Cardiac muscle cell (in vitro differentiated cells and primary cell): ENCODE measurements at places on chromosomes 2 and 18. TPM values are rescaled to one million over a fixed set of nuclear protein-coding genes. Genes with fewer than 3 reads are reported as not detected.
A peak's percentile ranks its signal among the peaks of the same experiment; 100 is the strongest.

The MATN3 gene
- total RNA-seq: 1.3 and 3.8 TPM in 2 replicates

DNA sequence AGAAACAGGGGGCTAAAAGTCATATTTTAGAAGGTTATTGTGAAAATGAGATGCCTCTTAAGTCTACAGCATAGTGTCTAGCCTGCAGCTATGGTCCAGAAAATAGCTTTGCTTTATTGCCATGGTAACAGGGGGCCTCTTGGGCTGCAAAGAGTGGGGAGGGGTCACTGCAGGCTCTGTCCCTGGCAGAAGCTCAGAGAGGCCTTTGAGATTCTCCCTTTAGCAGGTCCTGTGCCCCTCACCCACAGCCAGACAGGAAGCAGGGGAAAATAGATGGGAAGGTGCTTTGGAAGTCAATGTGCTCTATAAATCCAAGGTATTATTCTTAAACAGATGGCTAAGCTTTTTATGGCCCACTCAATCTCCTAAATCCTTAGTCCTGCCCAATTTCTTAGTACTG, 1021.3 kb upstream of the GYPC start:
- no peak overlapping the region for H3K27ac ChIP-seq
- no peak for DNase-seq
- H3K4me3 ChIP-seq: no peak overlapping the region
- H3K27me3 ChIP-seq: no peaks in the 10 kb centered on the region
- H3K36me3 ChIP-seq: no peaks in the 10 kb centered on the region

DNA sequence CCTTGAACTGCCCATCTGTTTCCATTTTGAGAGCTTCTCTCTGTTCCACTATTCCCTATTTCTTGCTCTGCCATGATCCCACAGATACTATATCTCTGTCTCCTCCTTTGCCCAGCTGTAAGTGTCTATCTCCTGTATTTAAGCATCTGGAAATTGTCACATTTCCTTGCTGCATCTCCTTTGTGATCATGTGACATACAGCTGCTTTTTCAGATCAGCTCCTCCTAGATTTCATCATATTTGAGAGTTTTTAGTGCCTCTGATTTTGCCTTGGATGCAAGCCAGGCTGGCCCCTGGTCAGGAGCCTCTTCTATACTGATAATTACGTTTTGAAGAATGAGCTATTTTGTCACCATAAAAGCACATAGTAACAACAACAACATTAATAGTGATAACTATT, 131.7 kb upstream of the TNP1 start:
- H3K4me3 ChIP-seq: no peak overlapping the region
- no peak overlapping the region for H3K27ac ChIP-seq
- DNase-seq: no peak

The CRYBA2 gene
- not detected in 2 replicates for total RNA-seq

DNA sequence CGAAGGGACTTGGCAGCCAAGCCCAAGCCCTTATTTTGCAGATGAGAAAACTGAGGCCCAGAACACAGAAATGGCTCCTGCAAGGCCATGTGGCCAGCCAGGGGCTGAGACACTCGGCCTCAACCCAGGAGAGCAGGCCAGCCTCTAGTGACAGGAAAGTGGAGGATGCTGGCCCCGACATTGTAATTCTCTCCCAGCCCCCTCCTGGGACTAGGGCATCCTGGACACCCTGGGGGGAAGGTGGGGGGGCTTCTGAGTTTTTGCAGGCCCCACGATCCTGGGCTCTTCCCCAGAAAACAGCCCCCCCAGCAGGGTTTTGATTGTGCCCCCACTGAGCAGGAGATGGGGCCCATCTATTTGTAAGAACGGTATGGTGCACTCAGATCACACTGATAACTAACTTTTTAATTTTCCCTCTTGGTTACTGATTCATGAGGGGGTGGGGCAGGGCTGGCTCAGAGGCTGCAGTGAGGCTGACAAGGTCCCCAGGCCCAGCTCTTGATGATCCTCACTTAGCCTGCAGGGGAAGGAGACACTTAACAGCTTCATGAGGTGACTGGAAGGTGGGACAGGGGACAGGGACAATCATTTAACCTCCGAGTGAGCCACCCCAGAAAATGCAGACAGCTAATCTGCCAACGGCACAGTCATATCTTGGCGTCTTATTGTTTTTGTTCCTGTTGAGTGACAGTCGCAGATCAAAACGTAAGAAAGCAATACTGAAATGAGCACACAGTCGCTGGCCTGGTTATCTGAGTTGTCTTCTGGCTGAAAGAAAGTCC, 18.9 kb downstream of the SMAD7 start:
- peaks cover 88% of the 10 kb centered on the region for H3K4me1 ChIP-seq
- H3K27me3 ChIP-seq: no peaks in the 10 kb centered on the region
- H3K27ac ChIP-seq: peak overlapping the region; percentile 84
- no peak for DNase-seq
- no peak overlapping the region for H3K4me3 ChIP-seq

GRCh38 chr18:60120231-60120750, 220.5 kb downstream of the PMAIP1 start:
- no peak overlapping the region for H3K27ac ChIP-seq
- DNase-seq: no peak
- H3K27me3 ChIP-seq: no peaks in the 10 kb centered on the region
